ENCODE measurements at places on chromosomes 5 and 9. TPM values are rescaled to one million over a fixed set of nuclear protein-coding genes. Genes with fewer than 3 reads are reported as not detected.

ANKRD20A1 gene
- total RNA-seq, result not detected

- DNase-seq, result no peak
Measured at GRCh38 chr9:99129091-99129490, 24.2 kb downstream of the TGFBR1 start.

DNA sequence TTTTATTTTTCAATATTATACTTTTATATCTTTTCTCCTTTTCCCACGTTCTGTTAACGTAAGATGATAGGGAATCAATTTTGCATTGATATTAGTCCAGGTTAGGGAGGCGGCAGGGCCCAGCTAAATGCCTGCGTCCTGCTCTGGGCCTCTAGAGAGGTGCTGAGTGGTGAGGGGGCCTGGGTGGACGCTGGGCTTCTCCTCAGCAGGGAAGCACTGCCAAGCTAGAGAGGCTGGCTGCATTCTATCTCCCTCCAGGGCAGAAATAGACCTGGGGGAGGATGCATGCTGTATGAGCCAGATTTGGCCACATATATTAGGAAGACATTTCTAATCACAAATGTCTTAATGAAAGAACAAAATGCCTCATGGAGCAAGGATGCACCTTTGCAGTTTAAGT is 43.6 kb upstream of the NKX2-5 start:
- DNase-seq, result no peak

- peak; percentile 85 for DNase-seq
Measured at GRCh38 chr5:10329820-10330481, 22.2 kb upstream of the CMBL start.

IGFBPL1 gene
- 0.76 TPM for total RNA-seq

GRCh38 chr5:172897481-172898217 is 61.6 kb upstream of the RPL26L1 start:
- DNase-seq, result peak; percentile 95

GRCh38 chr5:10733426-10733825 is 27.6 kb downstream of the DAP start:
- no peak for DNase-seq

CATSPER3 gene
- 0.11 TPM for total RNA-seq

GRCh38 chr5:134503088-134503936 is 22.2 kb upstream of the JADE2 start:
- peak; percentile 99 for DNase-seq

- DNase-seq, result no peak
Measured at GRCh38 chr5:65050140-65050539, 281.4 kb downstream of the CWC27 start.

- DNase-seq, result peak; percentile 50
Measured at GRCh38 chr5:18314192-18314778, 680.0 kb downstream of the TAF11L14 start.

- DNase-seq, result no peak
Measured at GRCh38 chr9:20373263-20373662, 249.0 kb downstream of the MLLT3 start.

ALDH1A1 gene
- not detected for total RNA-seq

DHX29 gene
- 35.8 TPM for total RNA-seq

PGM5 gene
- not detected for total RNA-seq

DNA sequence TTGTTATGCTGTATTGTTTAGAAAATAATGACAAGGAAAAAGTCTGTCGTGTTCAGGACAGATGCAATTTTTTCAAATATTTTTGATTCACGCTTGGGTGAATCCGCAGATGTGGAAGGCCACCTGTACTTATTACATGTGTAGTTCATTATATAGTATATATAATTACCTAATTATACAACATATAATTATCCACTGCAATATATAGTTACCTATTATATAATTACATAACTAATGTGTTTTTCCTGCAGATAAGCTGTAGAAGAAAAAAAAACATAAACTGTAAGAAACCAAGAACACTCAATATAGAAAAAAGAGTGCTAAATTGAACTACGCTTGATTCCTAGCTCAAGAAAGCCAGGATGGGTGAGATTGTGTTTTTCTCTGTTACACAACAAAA is 93.6 kb upstream of the RANBP3L start:
- DNase-seq, result no peak

HTR1A gene
- total RNA-seq, result not detected

NDOR1 gene
- 12.1 TPM for total RNA-seq

DNA sequence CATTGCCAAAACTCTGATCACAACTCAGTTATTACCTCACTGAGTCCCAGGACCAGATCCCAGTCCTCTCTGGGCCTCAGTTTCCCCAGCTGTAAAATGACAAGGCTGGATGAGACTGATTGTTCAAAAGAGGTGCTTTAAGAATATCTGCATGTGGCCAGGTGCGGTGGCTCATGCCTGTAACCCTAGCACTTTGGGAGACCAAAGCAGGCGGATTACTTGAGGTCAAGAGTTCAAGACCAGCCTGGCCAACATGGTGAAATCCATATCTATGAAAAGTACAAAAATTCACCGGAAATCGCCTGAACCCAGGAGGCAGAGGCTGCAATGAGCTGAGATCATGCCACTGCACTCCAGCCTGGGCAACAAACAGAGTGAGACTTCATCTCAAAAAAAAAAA is 8.3 kb downstream of the ATOX1 start:
- DNase-seq, result no peak

GRCh38 chr5:8383616-8384015 is 514.7 kb downstream of the MTRR start:
- no peak for DNase-seq

PCDHB7 gene
- 0.89 TPM for total RNA-seq

DNA sequence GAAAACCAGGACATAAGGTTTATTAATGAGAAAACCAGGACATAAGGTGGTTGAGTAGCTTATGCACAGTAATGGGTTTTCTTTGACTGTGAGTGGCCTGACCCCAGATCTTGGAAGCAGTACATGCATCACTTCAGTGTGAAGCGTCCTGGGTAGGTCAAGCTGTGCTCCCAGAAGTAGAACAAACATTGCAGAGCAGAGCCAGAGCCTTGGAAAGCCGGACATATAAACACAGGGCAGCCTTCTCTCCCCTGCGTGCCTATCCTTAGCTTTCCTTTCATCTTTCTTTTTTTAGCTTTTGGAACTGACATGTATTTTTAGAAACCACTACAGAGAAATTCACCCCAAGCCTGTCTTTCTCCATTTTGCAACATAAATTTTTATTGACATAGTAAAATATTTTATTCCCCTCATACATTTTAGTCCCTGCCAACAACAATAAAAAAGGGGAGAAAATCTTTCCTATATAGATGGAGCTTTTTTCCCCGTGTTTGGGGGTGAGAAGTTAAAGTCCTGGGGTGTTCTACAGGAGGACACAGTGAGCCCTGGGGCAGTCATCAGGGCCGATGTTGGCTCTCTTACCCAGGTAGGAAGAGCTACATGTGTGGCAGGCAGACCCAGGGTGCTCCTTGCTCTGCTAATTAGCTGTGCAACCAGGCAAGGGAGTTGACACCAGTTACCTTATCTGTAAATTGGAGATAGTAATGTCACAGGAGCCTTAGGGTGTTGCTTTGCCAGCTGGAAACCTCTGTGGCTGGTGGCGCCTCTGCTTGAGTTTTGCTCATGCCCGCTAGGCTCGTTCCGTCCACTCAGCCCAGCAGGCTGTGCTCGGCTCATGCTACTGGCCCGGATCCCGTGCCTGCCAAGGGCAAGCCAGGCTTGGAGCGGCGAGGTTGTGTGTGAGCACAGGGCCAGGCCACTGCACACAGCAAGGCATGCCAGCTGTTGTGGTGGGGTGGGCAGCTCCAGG is 389.6 kb downstream of the KDM4C start:
- DNase-seq, result no peak

GRCh38 chr5:17737092-17737491 is 102.8 kb downstream of the TAF11L14 start:
- no peak for DNase-seq

SLC9A3 gene
- 1.7 TPM for total RNA-seq

DNA sequence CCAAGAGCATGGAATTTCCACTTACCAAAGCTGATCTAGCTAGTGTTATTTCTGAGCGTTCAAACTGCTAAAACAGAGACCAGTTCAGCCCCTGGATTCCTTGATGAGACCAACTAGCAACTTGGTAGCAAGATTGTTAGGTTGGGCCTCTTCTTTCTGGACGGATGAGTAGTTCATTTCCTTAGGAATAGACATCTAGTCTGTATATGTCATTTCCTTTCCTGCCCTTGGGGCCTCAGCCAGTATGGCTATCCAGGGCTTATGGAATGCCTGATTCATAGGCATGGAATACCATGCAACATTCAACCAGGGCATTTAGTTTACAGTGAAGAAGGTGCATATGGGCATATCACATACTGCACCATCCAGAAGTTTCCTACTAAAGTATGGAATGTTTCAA is 14.5 kb upstream of the LPAR1 start:
- DNase-seq, result peak; percentile 79

RFK gene
- total RNA-seq, result 19.1 TPM

DNA sequence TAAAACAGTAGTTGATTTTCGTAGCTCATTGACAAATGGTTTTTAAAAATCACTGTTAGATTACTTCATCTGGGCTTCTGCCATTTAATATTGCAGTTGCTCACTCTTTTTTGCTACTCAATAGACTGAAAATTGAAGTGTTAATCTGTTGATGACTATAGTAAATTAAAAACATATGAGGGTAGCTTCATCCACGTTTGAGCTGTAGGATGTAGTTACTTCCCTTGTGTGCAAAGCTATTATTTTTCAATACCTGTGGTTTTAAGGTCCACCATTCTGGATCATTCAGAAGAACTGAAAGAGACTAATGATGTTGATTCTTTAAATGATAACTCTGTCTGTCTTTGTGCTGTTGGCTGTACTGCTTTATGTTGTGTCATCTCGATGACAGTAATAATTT is 74.7 kb downstream of the LNPEP start:
- DNase-seq, result no peak

DNA sequence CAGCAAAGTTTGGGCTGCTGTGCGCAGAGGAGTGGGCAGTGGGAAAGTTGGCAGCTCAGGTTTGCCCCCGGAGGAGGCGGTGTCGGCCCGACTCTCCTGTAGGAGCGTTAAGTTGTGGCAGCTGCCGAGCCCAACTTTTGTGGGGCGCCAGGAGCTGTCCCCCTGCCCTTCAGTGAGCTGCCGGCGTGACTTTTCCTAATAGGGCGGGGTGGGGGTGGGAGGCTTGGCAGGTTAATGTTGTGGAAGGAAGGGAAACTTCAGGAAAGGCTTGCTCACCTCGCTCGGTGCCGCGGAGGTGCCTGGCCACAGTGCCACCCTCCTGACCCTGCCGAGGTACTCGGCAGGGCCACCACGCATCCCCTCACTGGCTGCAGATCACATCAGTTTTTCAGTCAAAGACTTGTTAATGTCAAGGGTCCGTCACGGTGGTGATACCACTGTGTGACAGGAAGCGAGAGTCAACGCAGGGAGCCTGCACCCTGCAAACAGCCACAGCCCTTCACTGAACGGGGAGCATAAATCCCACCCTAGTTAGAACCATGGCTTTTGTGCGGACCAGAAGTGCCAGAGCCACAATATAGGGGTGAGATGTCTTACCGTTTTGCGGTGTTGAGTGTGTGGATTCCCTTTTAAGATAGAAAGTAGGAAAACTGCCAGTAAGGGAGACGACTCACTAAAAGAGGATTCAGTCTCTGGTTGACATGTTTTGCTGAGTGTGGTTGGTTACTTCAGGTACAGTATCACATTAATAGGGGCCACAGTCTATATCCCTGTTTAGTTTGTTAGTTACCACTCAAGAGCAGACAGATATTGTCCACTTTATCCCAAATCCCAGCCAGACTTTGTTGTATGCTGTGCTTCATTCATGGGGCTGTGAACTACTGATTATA is 796 bp downstream of the LNPEP start:
- DNase-seq, result peak; percentile 71

- no peak for DNase-seq
Measured at GRCh38 chr5:95080441-95080840, 204.5 kb downstream of the MCTP1 start.
